ENCODE measurements at places on chromosomes 6 and 20.
A peak's percentile ranks its signal among the peaks of the same experiment; 100 is the strongest.

- DNase-seq, result no peak
Measured at GRCh38 chr6:166595949-166596348, 9.5 kb upstream of the RAMACL start.

- no peak for DNase-seq
Measured at GRCh38 chr6:31712296-31712695, 2.9 kb upstream of the LY6G6D start.

DNA sequence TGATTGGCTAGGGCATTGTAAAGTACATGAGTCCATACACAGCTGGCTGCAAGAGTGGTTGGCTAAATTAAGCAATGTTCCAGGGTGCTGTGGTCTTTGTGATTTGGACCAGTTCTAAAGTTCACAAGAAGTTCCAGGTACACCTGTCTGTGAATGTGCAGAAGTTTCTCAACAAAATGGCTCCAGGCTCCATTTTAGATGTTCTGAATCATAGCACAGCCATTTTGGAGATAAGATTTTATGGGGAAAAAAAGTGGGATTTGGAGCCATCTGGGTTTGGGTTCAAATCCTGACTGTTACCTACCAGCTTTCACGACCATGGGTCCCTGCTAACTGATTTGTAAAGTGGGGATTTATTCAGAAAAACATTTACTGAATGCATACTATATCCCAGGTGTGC, 82.1 kb downstream of the GRM1 start:
- no peak for DNase-seq

DNA sequence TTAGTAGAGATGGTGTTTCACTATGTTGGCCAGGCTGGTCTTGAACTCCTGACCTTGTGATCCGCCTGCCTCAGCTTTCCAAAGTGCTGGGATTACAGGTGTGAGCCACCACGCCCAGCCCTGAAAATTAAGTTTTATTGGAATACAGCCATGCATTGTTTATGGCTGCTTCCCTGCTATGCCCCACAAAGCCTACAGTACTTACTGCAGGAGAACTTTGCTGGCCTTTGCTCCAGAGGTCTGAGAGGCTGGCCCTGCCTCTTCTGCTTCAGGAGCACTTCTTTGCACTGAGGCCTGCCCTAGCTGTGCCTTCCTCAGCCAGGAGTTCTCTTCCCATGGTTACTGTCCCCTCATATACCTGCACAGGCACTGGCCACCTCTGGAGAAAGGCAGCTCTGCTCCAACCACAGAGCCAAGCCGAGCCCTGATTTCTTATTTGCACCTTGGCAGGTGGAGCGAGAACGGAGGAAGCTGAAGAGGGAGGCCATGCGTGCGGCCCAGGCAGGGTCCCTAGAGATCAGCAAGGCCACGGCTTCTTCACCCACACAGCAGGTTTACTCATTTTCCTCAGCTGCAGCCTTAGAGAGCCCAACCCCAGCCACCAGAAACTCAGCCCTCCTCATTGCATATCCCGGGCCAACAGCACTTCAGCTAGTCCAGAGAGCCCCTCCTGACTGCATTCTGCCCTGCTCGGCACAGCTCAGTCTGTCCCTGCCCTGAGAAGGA, 20.8 kb downstream of the C20orf173 start:
- peak; percentile 12 for DNase-seq

DNA sequence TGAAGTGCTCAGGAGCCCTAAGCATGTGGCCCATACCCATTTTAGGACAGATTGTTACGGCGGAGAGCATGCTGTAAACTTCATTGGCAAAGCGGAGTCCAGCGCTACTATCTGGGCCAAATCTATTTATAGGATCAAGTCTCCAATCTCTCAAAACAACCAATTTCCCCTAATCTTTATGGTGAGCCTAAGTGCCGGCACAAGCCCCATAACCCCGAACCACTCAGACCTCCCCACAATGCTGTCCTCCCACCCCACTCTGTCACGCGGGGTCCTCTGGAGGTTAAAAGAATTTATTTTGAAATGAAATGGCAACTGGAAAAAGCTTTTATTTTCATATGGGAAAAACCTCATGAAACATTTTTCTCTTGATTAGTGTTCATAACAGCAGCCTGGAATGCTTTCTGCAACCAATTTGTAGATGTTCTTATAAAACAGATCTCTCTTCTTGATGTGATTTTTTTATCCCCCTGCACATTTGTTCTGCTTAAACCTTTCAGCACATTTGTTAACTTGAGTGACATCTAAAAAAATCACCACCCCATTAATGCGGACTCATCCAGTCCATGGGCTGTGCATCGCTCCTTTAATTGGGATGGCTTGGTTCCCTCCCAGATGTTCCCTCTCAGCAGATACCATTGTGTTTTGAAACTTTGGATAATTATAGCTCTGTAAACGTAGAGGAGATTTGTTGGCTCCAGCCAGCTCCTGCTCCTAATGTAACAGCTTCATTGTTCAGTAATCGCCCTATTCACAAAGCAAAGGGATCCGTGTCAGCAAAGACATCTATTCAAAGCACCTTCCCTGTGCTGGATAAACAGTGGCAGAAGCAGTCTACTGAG, 323.6 kb downstream of the CD83 start:
- DNase-seq, result no peak

DNA sequence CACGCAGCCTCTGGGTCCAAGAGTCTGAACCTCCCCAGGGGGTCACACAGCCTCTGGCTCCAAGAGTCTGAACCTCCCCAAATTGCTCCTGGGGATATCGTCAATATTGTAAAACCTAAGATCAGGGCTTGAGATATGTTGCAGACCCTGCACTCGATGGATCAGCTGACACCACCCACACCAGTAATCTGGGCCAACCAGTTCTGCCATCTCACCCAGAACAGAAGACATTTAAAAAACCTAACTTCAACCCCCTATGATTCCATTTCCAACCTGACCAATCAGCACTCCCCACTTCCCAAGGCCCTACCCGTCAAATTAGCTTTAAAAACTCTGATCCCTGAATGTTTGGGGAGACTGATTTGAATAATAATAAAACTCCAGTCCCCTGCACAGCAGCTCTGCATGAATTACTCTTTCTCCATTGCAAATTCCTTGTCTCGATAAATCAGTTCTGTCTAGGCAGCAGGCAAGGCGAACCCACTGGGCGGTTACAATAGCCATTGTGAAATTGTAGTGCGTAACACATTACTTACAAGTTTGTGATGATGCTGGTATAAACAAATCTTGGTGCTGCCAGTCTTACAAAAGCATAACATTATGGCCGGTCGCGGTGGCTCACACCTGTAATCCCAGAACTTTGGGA, 32.4 kb upstream of the FAM135A start:
- no peak for DNase-seq

DNA sequence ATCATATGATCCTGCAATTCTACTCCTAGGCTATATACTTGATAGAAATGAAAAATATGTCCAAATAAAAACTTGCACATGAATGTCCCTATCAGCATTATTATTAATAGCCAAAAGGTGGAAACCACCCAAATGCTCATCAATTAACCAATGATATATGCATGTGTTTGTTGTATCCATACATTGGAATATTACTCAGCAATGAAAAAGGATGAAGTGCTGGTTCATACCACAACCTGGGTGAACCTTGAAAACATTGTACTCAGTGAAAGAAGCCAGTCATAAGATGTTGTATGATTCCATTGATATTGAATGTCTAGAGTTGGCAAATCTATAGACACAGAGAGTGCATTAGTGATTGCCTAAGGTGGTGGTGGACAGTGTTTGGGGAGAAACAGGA, 267.6 kb downstream of the PRKN start:
- no peak for DNase-seq

GRCh38 chr20:6115221-6115895, 7.5 kb downstream of the FERMT1 start:
- DNase-seq, result no peak

DNA sequence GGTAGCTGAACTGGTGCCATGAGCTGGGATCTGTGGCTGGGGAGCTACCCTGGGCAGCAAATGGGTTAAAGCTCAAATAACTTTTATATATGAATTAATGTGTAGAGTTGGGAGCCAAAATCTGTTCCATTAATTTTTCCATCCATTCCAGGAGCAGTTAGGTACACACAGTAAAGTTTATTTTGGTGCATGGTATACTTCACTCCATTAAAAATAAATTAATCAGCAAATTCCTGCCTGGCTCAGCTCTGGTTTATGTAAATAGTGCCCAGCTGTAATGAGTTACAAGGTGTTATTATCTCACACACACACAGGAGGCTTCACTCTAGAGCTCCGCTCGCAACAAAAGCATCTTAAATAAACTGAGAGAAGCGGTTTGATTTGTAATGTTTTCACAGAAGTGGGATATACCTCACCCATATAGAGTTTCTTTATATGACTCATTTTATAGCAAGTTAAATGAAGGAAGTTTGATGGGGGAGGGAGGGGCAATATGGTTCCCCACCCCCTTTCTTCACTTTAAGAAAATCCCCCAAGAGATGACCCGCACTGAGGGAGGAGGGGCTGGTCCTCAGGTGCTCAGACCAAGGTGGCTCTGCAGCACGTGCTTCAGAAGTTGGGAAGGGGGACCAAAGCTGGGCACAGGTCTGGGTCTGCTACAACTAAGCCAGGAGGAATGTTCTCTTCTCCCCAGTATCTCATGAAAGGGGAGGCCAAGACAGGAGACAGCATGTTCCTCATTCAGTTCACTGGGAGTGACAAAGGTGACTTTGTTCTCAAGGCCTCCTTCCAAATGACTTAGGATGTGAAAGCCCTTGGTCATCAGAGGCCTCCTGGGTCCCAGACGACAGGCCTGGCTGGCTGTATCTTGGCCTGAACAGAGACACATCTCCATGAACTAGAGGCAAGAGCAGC, 10.5 kb upstream of the FAM83C start:
- no peak for DNase-seq

DNA sequence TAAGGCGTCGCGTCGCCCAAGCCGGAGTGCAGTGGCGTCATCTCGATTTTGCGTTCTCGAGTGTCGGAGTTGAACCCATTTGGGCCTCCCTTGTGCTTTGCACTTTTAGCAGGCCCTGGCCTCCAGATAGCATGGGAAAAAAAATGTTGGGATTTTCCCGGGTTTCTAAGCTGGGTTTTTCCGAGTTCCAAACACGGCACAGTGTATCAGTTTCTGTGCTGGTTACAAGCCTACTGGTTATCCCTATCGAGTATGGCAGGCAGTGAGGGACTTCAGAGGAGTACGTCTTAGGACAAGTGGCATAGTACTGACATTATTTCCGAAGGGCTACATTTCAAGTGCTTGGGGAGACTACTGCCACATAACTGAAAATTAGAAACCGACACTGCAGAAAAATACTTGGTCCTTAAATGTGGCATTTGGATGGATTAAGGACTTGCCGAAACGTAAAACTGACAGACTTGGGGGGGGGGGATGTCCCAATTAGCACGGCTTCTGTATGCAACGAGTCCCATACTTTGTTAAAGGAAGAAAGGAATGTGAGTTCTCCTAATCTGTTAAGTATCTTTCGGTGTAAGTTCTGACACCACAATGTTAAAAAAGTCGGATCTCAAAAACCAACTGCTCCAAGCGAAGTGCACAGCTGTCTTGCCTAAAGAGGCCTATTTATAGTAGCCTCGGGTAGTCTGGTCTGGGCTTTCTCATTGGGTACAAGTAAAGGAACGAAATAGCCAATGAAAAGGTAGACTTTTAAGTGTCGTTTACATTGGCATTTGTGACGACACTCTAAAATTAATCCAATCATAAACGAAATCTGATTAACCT, 70.2 kb downstream of the HFE start:
- DNase-seq, result peak; percentile 61

- DNase-seq, result peak; percentile 6
Measured at GRCh38 chr6:110233770-110234374, 53.6 kb downstream of the CDC40 start.

DNA sequence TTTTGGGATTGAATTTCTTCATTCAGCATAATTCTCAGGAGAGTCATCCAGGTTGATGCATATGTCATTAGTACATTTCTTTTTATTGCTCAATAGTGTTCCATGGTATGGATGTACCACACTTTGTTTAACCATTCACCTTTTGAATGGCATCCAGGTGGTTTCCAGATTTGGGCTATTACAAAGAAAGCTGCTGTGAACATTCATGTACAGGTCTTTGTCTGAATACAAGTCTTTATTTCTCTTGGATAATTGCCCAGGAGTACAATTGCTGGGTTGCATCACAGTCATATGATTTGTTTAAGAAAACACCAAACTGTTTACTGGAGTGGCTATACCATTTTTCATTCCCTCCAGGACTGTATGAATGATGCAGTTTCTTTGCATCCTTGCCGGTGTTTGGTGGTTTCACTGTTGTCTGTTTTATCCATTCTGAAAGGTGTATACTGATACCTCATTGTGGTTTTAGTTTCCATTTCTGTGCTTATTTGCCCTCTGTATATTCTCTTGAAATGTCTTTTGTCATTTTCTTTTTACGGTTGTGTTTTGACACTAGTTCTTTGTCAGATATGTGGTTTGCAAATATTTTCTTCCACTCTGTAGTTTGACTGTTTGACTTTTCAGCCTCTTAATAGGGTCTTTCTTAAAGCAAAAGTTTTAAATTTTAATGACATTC, 8.8 kb downstream of the CDKAL1 start:
- no peak for DNase-seq

DNA sequence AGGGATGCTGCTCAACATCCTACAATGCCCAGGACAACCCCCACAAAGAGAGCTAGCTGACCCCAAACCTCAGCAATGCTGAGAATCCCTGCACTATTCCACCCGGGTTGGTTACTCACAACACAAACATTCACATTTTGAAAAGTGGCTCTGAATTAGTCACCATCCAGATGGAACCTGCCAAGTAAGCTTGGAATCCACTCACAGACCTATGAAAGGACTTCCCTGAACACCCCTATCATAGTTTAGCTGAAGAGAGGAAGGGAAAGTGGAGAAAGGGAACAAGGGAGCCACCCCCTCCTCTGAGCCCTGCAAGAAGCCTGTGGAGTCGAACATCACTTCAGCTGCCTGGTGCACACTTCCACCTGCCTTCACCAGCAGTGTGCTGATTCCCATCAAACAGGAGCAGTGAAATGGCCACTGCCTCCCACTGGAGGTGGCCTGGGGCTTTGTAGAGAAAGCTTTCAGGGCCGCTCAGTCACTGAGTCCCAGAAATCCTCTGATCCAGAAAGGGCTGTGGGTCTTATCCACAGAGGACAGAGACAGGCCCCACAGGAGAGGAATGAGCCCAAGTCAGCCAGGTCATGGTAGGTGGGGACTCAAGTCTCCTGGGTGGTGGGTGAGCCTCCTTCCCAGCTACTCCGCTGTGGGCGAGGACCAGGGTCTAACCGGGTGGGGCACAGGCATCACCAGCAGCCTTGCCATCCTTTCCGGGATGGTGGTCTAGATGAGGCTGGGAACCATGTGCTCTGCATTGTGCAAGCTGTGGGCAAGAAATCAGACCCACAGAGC, 203.7 kb downstream of the SYNDIG1 start:
- DNase-seq, result no peak

GRCh38 chr6:114878091-114878490, 535.3 kb upstream of the HS3ST5 start:
- DNase-seq, result no peak

DNA sequence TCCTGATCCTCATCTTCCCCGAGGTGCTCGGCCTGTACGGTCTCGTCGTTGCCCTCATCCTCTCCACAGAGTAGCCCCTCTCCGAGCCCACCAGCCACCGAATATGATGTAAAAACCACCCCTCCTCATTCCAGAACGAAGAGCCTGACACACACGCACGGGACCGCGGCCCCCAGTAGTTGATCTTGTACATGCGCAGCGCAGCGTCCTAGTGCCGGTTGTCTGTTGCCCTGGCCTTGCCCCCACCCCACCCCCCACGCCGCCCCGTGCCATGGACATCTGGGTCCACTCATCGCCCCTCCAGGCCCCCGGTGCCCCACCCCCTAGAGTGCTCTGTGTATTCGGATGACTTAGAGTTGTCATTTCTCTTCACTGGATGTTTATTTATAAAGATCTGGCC, 5.2 kb upstream of the PRPH2 start:
- DNase-seq, result no peak

All from memory B cell (primary cell).